ENCODE measurements at places on chromosomes 13 and 19.

- no peak for DNase-seq
Observed at GRCh38 chr13:40960716-40961115, 58.4 kb downstream of the ELF1 start.

- DNase-seq, result no peak
Observed at GRCh38 chr13:19181621-19182485, at the start of gene TUBA3C. Gene TUBA3C, minus strand, starts transcription at chr13:19181824. Its CDS starts 77 bp downstream, at chr13:19181747.

- DNase-seq, result no peak
Observed at GRCh38 chr13:66074018-66074615, 1156.0 kb downstream of the PCDH9 start.

DNA sequence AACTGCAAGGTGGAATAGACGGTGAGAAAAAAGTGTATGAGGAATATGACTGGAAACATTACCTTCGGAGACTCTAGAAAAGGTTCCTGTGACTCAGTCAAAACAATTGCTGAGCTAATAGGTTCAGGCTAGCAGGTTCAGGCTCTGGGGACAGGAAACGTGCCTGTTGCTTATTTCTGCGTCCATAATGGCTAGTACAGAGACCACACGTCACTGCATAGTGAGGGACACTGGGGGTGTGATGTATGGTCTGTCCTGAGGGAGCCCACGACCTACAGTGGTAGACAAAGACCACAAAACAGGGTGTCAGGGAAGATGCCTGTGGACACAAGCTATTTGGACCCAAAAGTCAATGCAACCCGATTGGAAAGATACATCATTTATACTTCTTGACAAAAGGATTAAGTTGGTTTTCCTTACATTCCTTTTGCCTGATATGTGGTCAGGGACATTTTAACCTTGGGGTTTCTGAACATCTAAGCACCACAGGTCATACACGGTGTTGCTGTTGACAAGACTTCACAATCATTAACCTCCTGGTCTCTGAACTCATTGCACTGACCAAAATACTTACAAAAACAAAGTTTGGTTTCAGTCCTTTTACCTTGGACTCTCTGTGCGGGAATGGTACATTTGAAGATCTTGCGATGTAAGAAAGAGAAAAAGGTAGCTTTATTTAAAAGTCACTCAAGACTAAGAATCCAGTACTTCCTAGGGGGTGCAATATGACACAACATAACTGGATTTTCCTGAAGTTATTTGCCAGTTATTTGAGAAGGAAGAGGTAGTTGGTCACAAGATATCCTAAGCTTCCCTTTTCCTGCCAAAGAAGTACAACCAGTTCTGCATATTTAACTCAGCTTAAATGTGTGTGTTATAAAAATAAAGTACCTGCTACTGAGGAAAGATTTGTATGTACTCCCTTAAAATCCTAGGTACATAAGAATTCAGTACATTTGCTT is 20.0 kb downstream of the CRYL1 start:
- DNase-seq, result no peak

DNA sequence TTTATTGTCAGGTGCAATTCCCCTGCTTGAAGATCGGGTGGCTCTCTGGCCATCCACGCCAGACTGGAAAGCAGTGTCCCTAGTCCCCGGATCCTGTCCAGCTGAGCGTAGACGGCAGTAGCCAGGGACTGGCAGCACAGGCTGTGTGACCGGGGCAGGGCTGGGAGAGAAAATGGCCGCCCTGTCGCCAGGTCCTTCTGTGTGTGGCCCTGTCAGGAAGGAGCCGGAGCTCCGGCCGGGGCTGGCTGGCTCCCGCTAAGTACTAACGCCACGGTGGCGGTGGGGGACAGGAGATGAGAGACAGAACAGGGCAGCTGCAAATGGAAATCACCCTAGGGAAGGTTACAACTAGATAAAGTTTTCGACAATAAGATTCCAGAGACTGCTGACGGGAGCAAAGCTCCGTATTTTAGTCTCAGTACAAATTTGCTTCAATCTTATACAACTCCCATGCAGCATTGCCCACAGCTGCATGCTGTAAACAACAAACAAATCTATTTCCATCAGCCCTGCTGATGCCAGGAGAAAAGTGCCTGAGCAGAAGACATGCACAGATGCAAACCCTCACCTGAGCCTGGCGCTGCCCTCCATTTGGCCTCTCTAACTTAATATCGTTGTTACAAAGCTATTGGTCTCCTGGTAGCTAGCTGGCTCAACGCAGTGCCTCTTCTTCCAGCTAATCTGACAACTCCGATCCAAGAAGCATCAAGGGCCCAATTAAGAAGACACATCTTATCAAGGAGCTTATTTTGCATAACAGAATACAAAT is 253.0 kb downstream of the TSHZ3 start:
- DNase-seq, result no peak

- DNase-seq, result no peak
Observed at GRCh38 chr13:43389983-43390382, 366.6 kb downstream of the DNAJC15 start.

DNA sequence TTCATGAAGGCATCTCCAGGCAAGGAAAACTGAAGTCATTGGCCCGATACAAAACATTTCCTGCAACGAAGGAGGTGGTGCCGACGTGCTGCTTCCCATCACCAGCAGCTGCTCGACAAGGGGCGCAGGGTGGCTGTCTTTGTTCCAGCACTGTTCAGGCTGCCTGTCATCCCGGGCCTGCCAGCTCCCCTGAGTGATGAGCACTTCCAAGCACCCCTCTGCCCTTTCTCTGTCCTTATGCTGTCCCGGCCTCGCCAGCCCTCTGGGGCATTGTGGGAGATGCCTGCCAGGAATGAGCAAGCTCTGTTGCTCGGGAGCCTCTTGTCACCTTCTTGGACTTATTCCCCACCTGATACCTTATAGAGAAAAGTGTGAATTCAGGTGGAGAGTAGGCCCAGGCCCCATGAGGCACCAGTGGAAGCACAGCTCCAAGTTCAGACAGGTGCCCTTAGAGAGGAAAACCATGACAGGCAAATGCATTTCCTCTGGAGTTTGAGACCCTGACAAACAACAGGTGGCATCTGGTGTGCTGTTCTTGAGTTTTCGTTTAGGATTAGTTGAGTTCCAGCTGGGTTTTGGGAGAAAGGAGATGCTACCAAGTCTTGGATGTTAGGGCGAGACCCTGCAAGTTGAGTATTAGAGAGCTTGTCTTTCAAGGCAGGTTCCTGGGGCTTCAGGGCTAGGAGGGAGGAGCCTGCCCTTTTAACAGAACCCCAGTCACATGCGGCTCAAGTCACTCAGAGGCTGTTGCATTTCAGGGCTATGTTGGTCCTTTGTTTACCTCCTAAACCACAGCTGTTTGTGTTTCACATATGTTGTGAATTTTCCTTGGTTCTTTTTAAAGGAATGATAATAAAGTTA is 21.4 kb downstream of the BBC3 start:
- no peak for DNase-seq
